ENCODE measurements at places on chromosomes 11 and 22. TPM values are rescaled to one million over a fixed set of nuclear protein-coding genes. Genes with fewer than 3 reads are reported as not detected.

DNA sequence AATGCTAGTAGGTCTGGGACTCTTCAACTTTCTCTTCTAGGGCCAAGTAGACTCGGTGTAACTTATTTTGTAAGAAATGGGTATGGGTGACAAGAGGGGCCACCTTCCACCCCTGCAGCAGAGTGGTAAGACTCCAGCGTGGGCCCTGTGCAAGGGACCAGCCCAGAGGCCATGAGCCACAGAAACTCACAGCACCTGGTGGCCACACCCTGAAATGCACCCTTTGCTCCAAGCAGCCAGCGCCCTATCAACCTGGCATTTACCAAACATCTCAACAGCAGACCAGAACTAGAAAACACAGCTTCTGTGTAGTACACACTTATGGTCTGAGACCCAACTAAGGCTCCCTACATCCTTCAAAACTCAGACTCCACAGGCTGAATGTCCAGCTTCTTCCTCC is 5.7 kb downstream of the CDCA5 start:
- no peak for DNase-seq

DNA sequence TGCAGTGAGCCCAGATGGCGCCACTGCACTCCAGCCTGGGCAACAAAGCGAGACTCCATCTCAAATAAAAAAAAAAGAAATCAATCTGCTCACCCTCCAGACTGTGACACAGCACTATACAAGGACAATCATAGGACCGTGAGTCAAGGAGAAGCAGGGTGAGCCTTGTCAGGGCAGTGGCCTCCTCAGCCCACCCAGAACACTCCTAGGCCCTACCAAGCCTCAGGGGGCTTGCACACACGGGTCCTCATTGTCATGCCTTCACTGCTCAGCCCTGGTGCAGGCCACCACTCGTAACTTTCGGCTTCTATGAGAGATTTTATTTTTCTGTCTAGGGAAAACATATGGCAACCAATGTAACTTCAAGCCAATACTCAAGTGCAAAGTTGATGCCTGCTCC is 35.8 kb downstream of the DGCR2 start:
- DNase-seq: no peak

DNA sequence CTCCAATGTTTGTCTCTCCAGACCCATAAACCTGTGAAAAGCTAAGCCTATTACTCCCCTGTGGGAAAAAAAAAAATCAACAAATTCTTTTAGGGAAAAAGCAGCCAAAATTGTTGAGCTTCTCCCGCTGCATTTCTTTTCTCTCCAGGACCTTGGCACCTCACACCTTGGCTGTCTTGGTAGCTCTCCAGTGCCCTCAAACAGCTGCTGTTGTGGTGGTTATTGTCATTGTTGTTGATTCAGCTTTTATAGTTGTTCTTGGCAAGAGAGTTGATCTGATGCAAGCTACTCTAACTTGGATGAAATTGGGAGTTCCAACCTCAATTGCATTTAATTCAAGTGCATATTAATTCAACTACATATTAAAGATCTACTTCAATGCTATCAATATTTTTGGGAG is 516.9 kb upstream of the LARGE1 start:
- no peak for DNase-seq

- DNase-seq: no peak
Observed at GRCh38 chr11:120941000-120941399, 82.9 kb upstream of the TBCEL start.

GRCh38 chr11:34613552-34614056 is 7.3 kb upstream of the EHF start:
- no peak for DNase-seq

GRCh38 chr11:3797329-3798090 is at the start of gene NUP98:
Gene NUP98, minus strand, starts transcription at chr11:3797554. Its CDS starts 15,437 bp downstream, at chr11:3782117.
- peak; percentile 99 for DNase-seq

DNA sequence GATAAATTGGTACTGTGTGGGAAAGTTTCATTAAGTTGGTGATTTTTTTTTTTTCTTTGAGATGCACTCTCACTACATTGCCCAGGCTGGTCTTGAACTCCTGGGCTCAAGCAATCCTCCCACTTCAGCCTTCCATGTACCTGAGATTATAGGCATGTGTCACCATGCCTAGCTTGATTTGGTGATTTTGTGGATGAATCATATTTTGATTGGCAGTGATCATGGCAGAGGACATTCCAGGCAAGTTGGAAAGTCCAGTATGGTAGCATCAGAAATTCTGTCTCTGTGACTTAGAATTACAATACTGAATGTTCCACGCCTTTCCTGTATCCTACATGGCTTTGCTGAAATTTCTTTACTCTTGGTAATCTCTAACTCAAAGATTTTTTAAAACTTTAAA is 49.4 kb downstream of the HORMAD2 start:
- DNase-seq: no peak

DNA sequence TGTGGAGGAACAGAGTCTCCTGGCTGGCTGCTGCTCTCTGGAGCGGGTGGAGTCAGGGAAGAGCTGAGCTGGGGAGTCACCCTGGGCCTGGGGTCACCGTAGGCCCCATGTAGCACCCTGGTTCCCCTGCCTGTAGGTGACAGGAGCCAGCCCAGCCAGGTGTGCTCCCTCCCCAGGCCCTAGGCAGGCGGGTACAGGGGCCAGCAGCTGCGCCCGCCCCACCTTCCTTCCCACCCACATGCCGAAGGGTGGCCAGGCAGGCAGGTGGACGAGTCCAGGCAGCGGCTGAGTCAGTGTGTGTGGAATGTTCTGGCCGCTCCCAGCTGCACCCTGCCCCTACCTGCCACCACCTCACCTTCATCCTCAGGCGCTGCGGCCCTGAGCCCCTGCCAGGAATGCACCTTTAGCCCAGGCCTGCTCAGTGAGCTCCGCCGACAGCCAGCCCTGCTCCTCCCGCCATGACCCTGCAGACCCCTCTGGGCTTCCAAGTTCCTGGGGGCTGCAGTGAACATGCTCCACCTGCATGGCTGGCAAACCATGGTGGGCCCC is 654 bp upstream of the SYT8 start:
- no peak for DNase-seq

GRCh38 chr11:8008212-8008611 is 21.1 kb downstream of the EIF3F start:
- no peak for DNase-seq

DNA sequence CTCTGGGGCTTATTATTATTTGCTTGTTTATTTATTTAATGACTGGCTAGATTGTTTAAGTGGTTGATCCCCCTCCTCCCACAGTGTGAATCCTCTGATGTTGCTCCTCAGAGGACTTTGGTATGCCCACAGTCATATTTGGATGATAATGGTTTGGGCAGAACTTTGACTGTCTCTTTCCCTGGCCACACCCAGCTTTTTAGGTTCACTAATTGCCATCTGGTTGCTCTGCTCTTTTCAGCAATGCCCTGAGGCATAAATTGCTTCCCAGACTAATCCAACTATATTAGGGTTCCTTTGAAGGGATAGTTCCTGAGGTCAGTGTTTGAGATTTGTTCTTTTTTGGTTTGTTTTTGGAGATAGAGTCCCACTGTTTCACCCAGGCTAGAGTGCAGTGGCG is 99.3 kb upstream of the RRM1 start:
- no peak for DNase-seq

- DNase-seq: no peak
Observed at GRCh38 chr11:8097062-8097461, 16.1 kb downstream of the TUB start.

GRCh38 chr11:117583063-117583801 is 213.8 kb downstream of the DSCAML1 start:
- no peak for DNase-seq

DNA sequence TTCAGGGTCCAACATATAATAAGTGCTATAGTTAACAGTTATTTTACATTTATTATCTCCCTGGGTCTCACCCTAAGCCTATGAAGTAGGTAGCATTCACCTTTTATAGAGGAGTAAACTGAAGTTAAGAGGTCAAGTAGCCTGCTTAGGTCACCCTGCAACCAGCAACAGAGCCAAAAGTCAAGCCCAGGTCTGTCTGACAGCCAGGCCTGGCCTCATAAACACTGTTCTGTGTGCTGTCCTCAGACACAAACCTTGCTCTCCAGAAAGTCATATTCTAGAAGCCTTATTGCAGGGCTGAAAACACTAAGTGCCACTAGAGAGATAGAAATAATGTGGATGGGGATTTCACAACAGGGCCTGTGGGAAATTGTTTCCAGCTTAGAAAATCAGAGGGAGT is 59.3 kb downstream of the BDNF start:
- no peak for DNase-seq

DNA sequence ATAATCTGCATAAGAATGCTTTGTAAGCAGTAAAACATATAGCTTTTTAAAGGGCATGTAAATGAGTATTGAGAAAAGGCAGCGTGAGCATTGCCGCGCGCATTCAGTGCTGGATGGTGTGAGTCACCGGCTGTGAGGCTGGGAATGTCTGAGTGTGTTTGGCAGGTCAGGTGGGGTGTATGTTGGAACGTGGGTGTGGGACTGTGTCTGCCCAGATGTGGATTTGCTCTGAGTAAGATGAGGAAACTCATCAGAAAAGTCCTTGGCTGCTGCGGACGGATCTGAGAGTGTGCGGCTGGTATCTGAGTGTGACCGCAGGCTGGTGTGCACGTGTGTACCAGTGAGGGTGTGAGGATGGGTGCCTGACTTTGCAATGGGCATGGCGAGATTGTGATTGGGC is 66.2 kb upstream of the NECTIN1 start:
- no peak for DNase-seq

GRCh38 chr11:34599406-34599945 is 21.4 kb upstream of the EHF start:
- DNase-seq: no peak

DNA sequence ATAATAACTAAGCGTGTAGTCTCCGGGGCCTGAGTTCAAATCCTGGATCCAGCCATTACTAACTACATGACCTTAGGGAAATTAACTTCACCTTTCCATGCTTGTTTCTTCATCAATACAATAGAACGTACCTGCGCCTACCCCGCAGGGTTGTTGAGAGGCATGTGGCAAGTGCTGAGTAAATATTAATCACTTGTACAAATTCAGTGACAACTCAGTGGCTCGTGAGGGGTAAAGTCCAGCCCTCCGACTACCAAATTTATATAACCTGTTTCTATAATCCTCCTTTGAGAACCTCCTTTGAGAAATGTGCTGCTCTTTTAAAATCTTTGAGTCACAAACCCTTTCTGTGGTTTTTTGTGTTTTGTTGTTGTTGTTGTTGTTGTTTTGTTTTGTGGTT is 49.8 kb downstream of the FEZ1 start:
- DNase-seq: no peak

- DNase-seq: no peak
Observed at GRCh38 chr22:30863081-30863833, 105.3 kb downstream of the MORC2 start.

DNA sequence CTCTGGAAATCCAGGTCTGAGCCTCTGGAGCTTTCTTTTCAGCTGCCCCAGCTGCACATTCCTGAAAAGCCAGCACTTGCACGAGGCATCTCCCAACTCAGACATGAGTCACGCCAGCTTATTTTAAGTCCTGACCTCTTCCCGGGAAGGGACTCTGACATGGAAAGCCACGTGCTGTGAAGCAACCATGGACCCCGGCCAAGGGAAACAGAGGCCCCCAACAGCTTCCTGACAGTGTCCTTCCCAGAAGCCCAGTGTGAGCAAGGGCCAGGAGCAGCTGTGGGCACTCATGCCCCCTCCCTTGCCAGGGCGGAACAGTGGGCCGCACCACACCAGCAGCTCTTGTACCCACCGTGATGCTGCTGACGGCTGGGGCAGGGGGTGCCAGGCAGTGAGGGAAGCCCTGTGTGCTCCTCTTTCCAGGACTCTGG is 118.8 kb upstream of the CADM1 start:
- peak; percentile 53 for DNase-seq

DNA sequence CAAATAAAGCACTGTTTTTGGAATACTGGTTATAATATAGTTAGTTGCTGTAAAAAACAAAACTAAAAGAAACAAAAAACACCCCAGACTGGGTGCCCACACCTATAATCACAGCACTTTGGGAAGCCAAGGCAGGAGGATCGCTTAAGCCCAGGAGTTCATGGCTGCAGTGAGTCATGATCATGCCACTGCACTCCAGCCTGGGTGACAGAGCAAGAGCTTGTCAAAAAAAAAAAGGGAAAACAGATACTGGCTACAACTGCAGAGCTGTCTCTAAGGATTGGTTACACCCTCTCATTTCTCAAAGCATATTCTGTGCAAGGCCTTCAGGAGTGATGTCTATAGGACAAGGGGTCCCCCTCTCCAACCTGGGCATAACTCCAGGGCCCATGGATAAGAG is 14.6 kb upstream of the STK33 start:
- no peak for DNase-seq

GRCh38 chr11:36583667-36584066 is 10.6 kb upstream of the IFTAP start:
- DNase-seq: no peak

GRCh38 chr11:36214480-36214879 is 74.7 kb downstream of the COMMD9 start:
- no peak for DNase-seq

- no peak for DNase-seq
Observed at GRCh38 chr22:48690583-48691317, 1136.9 kb downstream of the BRD1 start.

- no peak for DNase-seq
Observed at GRCh38 chr11:126231725-126232459, 20.3 kb downstream of the FAM118B start.

Gene PTPN5
- 1.1 TPM for total RNA-seq

Gene VSTM5
- 0.79 TPM for total RNA-seq

Gene ATL3
- 100 TPM for total RNA-seq

Gene TRIM49
- total RNA-seq: not detected

Gene CDON
- 44.1 TPM for total RNA-seq

Gene PKDREJ
- total RNA-seq: 0.09 TPM

Gene UBQLN3
- total RNA-seq: 0.84 TPM

Gene APOBEC3A
- 2.9 TPM for total RNA-seq

Gene CHRDL2
- not detected for total RNA-seq

Gene PRR33
- not detected for total RNA-seq

Gene OR6T1
- not detected for total RNA-seq

Gene PATE4
- not detected for total RNA-seq

Gene MPST
- total RNA-seq: 146 TPM

All from omental fat pad (tissue), 4 donors.